ENCODE measurements at places on chromosomes 2 and 18.
A peak's percentile ranks its signal among the peaks of the same experiment; 100 is the strongest.

DNA sequence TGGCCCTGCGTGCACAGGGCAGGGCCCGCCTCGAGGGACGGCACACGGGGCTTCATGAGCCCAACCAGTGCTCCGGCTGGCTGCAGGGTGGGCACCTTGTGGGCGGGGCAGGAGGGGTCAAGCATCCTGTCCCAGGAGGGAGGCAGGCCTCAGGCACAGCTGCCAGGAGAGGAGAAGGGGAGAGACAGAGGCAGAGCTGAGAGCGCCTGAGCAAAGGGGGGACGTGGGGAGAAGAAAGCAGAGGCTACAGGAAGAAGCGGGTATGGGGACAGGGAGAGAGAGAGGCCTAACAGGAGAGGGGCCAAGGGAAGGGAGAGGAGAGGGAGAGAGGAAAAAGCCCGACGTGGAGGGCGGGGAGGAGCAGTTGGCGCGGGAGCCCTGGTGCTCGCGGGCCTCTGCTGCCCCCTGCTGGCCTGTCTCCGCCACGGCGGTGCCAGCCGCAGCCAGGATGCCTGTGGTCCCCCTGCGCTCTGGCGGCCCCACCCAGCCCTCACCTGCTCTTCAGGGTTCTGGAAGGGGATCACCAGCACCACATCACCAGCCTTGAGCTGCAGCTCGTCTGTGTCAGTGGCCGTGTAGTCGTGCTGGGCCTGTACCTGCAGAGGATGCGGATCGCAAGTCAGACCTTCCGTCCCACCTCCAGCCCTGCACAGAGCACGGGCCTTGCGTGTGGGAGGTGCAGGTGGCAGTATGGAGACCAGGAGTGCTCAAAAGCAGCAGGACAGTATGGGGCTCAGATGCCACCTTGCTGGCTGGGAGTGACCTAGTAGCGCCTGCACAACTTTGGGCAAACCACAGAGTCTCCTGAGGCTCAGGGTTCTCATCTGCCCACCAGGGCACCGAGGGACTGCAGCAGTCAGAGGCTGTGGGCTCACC lies 56.8 kb downstream of the BIN1 start:
- DNase-seq = peak; percentile 25

- DNase-seq = no peak
Observed at GRCh38 chr2:19540739-19541525, 182.5 kb upstream of the OSR1 start.

DNA sequence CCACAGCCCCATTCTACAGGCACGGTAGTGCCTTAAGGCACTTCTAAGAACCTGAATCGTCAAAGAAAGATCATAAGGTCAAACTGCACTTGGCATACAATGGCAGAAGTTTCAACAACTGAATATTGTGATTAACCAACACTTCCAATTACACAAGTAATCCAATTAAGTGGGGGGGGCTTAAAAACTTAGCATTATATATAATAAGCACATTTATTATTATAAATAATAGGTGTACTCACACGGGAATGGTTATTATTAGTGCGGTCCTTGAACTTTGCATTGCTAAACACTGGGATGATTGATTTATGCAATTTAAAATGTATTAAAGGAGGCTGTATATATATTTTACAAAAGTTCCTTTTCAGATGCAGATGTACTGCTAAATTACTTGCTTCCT lies 7.6 kb downstream of the APCDD1 start:
- DNase-seq = no peak

GRCh38 chr2:120367221-120367620 lies 21.3 kb downstream of the INHBB start:
- DNase-seq = no peak

- DNase-seq = no peak
Observed at GRCh38 chr2:26054598-26055348, 20.9 kb downstream of the RAB10 start.

GRCh38 chr2:71064754-71065621 lies 3.5 kb upstream of the NAGK start:
- DNase-seq = no peak

- DNase-seq = no peak
Observed at GRCh38 chr2:41924709-41925408, 123.0 kb upstream of the PKDCC start.

DNA sequence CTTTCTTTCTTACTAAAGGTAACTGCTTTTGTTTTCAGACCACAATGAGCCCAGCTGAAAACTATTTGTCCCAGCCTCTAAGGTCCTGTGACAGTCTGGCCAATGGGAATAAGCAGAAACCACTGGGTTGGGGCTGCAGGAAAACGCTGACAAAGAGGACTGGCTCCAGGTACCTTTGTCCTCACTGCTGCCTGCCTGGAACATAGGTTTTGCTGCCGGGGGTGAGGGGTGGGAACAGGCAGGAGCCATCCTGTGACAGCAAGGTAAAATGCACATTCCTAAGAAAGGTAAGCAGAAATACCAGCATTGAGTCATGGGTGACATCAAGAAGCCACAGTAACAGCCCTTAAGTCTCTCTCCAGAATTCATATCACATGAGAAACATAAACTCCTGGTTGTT lies 21.6 kb downstream of the PTPN2 start:
- DNase-seq = no peak

GRCh38 chr2:62306751-62307468 lies 111.0 kb downstream of the B3GNT2 start:
- DNase-seq = peak; percentile 36

DNA sequence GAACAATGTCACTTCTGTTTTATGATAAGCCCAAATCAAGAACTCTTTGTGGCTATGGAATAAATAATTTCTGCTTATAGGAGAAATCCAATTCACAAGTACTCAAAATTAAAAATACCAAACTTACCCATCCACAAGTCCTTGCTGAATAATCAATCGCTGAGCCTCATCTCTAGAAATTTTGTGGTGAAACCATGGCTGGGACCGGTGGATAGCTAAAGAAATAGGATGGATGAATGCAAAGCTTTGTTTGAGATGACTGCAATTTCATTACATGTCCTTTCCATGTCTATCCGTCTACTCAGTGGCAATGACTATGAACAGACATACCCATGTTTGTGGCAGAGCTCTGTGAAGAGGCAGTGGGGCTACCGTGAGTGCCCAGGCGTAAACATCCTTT lies 124.4 kb downstream of the GRB14 start:
- DNase-seq = no peak

DNA sequence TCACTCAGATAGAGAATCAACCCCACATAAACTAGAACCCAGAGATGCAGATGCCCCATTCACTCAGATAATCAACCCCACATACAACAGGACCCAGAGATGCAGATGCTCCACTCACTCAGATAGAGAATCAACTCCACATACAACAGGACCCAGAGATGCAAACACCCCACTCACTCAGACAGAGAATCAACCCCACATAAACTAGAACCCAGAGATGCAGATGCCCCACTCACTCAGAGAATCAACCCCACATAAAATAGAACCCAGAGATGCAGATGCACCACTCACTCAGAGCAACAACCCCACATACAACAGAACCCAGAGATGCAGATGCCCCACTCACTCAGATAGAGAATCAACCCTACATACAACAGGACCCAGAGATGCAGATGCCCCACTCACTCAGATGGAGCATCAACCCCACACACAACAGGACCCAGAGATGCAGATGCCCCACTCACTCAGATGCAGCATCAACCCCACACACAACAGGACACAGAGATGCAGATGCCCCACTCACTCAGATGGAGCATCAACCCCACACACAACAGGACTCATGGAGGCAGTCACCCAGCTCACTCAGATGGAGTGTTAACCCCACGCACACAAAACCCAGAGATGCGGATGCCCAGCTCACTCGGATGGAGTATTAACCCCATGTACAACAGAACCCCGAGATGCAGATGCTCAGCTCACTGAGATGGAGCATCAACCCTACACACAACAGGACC lies 11.7 kb downstream of the TMEM18 start:
- no peak for DNase-seq

DNA sequence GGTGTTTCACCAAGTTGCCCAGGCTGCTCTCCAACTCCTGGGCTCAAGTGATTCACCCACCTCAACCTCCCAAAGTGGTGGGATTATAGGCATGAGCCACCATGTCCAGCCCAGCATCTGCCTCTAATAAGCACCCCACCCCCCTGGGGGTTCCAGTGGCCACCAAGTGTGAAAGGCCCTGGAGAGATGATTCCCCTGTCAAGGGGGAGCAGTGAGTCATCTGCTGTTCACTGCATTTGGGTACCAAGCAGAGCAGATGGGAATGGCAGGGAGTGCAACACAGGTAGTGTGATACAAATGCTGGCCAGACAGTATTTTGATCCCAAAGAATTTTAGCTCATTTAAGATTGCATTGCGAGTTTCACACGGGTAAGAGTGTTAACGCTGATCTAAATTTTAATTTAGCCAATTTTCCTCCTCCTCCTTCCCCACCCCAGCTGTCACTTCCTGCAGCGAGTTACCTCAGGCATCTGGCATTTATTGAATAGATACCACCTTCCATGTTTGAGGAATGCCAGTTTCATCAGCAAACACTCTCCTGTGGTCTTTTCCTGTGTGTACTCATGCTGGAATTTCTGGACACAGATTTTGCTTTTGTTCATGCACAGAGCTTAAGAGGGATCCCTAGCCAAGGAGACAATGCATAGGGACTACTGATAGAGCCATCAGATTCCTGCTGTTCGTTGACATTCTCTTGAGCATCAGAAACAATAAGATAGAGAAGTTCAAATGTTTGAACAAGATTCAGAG lies 32.4 kb upstream of the NCK2 start:
- no peak for DNase-seq

GRCh38 chr18:49608366-49609255 lies 46.8 kb downstream of the LIPG start:
- DNase-seq = no peak

DNA sequence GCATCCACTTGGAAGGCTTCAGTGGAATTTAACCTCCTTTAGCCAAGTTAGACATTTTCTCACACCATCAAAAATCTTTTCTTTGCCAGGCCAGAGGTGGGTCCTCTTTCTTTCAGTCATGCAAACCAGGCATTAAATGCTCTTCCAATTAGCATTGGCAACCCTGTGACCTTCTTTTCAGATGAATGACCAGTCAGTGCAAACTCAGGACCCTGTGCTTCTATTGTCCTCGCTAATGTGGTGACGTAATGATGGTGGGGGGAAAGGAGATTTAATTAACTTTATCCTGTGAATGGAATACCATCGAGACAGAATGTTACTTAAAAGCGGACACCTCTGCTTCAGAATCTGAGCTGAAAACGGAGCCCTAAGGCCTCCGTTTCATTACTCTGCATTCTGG lies 23.2 kb upstream of the STPG4 start:
- no peak for DNase-seq

GRCh38 chr18:23583071-23583865 lies 3.0 kb downstream of the NPC1 start:
- no peak for DNase-seq

DNA sequence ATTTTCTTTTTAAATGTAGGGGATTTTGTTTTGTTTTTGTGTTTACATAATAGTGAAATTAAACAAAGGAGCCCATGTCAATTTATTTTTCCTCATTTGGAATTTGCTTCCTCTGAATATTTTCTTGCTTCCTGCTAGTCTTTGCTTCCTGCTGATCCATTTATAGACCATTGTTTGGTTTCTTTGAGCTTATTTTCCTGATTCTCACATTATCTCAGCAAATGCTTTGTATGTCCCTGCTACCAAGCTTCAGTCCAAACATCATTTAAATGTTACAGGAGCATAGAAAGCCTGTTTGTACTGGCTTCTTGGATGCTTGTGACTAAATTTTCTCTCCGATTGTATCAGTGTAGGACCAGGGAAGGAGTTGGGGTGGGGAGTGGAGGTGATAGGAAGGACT lies 127.3 kb upstream of the IL1R2 start:
- DNase-seq = no peak

- DNase-seq = no peak
Observed at GRCh38 chr2:182608181-182608845, 107.7 kb upstream of the DNAJC10 start.

DNA sequence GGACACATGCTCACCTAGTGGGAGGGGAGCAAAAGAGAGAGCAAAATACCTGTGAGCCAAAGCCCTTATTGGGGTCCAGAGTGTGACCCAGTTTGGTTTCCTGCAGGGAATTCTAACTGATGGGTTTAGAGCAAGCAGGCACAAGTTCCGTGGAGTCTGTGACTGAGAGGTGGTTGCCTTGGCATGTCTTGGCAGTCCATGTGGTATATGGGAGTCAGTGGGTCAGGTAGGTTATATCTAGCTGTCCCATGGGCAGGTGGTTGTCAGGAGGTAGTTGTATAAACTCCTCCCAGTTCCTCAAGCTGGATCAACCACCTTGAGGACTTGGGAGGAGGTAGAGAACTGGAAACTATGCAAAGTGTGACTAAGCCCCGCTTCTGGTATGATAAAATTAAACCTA lies 452.8 kb upstream of the VWC2L start:
- DNase-seq = no peak

DNA sequence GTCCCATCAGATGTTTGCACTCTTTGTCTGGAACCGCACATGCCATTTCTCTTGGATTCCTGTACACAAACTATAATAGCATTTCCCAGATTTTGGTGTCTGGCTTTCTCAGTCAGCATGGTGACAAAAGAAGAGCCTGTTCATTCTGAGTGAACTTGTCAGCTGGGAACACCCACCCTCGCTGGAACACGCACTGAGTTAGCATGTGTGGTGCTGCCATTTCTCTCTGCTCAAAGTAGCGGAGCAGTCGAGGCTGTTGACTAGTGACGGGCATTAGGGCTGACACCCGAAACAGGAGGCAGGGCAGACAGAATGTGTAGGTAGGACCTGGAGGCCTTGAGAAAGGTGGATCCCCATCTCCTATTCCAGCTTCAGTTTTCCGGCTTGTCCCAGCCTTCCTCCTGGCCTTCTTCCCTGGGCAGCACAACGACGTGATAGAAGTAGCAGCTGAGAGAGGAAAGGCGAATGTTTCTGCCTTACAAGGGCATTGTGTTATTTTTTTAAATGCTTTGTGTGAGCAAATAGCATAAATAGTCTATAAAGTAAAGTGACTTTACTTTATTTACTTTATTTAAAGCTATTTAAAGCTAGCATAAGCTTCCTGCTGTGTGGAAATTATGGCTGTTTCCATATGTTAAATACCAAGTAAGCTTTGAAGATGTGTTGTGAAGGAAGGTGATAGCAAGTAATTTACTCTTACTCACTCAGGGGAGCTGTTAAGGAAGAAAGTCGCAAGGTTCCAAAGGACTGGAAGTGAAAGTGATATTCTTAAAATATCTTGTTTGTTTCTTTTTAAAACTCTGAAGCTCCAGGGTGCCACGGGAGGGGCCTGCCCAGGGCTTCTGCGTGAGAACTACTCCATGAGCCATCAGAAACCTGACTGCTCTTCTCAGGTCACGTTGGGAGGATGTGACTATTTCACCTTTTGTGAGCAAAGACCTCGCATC lies 272.6 kb downstream of the NEDD4L start:
- no peak for DNase-seq

DNA sequence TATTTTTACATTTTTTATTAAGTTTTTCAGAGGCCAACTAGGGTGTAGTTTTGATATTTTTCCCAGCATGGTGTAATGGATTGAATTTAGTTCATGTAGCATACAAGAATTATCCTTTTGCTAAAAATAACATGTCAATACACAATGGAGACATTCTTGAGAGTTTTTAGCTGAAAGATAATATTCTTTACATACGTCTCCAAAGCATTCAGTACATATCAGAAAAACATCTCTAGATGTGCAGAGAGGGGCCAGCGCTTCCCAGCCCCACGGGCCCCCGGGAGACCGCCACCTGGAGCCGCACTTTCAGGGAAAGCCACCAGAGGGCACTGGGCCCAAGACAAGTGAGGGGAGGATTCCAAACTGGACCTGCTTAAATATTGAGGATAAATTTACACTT lies 499.4 kb downstream of the GALR1 start:
- peak; percentile 37 for DNase-seq

- no peak for DNase-seq
Observed at GRCh38 chr2:201404699-201405280, 46.5 kb downstream of the TRAK2 start.

- no peak for DNase-seq
Observed at GRCh38 chr2:946073-946948, 4.3 kb upstream of the SNTG2 start.

- DNase-seq = no peak
Observed at GRCh38 chr2:174628528-174629169, 31.0 kb upstream of the WIPF1 start.
